ENCODE measurements at places on chromosomes 3 and 15.

- no peak for DNase-seq
Measured at GRCh38 chr3:172519740-172520139, 3.5 kb downstream of the TNFSF10 start.

DNA sequence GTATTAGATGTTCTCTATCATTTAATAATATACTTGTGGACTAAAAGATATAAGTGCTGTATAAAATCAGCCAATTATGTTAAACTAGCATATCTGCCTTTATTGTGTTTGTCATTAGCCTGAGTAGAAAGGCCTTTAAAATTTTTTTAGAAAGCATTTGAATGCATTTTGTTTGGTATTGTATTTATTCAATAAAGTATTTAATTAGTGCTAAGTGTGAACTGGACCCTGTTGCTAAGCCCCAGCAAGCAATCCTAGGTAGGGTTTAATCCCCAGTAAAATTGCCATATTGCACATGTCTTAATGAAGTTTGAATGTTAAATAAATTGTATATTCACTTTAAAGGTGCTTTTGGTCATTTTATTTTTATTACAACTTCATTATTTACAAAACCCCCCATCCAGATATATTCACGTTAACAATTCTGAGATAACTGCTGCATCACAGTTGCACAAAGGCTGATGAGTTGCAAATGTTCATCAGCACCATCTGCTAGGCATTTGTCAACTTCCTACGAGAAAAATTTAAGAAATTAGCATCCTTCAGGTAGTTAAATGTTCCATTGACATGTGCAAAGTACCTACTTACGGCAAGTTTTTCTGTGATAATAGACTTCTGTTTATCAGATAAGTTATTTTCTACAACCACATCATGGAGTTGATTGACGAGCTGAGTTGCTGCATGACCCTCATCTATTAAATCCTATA lies 6.3 kb downstream of the EIF4A2 start:
- DNase-seq = no peak

DNA sequence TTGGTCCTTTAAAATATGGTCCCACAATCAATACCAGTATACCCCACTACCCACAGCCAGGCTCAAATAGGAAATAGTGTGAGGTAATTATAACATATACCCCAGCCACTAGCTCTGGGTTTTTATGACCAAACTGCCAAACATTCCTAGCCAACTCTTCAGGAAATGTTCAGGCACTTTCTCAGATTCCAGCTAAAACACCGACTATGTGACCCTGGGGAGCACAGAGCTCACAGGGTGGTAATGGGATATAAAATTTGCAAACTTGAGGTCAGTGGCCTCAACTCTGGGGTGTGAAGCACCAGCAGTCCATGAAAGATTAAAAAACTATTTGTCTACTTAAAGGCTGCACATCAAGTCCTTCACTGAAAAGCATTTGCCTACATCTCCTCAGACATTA lies 12.9 kb downstream of the FBN1 start:
- no peak for DNase-seq

GRCh38 chr3:108662142-108662738 lies 72.7 kb downstream of the DZIP3 start:
- DNase-seq = peak; percentile 7

DNA sequence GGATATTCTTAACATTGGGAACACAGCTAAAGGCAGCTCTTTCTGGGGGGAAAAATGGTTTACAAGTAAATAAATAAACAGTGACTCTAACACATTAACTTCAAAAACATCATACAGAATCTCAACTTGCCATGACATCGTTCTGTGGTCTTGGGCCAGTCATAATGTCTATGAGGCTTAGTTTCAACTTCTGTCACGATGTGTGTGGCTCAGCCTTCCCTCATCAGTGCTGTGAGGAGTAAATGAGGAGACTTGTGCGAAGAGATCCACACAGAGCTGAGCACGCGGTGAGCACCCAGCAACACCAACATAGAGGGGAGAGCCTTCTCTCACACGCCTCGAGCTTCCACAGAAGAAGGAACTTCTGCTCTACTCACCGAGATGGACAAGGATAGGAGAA lies 49.0 kb downstream of the DZIP1L start:
- DNase-seq = no peak

GRCh38 chr3:132254076-132254755 lies 63.0 kb upstream of the ACP3 start:
- DNase-seq = no peak

DNA sequence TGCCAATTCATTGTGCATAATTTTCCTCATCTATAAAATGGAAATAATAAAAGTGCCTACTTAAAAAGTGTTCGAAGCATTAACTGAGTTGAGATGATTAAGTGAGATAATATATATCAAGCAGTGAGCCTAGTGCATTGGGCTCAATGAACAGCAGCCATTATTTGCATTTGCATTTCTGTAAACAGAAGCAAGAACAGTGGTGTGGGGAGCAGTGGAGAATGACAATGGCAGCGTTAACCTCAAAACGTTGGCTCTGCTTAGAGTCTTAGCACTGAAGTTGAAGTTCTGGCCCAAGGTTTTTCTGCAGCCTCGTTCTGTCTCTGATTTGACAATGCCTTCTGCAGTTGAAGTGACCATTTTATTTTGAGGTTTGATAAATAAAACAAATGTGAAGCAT lies 466.3 kb upstream of the ONECUT1 start:
- no peak for DNase-seq

DNA sequence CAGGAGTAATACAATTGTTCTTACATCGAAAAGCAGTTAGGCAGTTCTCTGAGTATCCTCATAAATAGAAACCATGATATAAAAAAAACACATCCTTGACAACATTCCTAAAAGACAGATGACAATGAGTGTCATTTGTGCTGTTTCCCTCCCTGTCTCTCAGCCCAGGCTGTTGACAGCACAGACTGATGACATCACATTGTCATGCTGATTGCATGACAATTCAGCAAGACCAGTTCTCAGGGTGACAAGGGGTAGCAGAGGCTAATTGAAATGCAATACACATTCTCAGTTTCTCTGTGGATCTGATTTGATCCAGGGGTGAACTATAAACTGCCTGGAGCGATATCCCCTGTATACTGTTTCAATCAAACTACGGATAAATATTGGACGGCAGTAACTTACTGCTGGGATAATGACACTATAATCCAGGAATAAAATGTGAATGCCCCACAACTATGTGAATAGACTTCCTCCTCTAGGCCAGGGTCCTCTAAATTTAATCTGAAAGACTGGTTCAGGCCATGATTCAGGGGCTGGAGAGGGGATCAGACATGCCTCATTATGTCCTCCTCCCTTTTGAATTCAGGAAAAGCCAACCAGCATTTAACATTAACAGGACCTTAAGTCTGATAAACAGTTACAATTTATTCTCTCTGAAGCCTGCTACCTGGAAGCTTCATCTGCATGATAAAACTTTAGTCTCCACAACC lies 16.7 kb upstream of the EIF1B start:
- no peak for DNase-seq

DNA sequence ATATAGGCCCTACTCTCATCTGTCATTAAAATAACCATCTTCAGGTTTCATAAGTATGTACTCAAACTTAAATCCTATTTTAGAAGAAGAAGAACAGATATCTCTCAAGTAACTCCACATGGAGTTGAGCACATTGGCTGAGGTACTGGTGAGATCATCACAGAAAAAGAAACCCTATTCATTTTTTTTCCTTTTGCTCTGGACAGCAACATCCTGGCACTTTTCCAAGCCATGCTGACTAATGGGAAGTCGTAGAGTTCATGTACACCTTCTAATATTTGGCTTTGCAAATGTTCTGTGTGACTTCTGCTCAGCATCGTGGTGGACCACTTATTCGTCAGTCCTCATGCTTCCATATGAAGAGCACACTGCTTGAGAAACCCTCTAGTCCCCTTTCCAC lies 336.0 kb upstream of the KCNH8 start:
- no peak for DNase-seq

- no peak for DNase-seq
Measured at GRCh38 chr15:100116416-100117190, 225.2 kb downstream of the ADAMTS17 start.

GRCh38 chr15:78006567-78007205 lies 70.8 kb downstream of the TBC1D2B start:
- DNase-seq = no peak

DNA sequence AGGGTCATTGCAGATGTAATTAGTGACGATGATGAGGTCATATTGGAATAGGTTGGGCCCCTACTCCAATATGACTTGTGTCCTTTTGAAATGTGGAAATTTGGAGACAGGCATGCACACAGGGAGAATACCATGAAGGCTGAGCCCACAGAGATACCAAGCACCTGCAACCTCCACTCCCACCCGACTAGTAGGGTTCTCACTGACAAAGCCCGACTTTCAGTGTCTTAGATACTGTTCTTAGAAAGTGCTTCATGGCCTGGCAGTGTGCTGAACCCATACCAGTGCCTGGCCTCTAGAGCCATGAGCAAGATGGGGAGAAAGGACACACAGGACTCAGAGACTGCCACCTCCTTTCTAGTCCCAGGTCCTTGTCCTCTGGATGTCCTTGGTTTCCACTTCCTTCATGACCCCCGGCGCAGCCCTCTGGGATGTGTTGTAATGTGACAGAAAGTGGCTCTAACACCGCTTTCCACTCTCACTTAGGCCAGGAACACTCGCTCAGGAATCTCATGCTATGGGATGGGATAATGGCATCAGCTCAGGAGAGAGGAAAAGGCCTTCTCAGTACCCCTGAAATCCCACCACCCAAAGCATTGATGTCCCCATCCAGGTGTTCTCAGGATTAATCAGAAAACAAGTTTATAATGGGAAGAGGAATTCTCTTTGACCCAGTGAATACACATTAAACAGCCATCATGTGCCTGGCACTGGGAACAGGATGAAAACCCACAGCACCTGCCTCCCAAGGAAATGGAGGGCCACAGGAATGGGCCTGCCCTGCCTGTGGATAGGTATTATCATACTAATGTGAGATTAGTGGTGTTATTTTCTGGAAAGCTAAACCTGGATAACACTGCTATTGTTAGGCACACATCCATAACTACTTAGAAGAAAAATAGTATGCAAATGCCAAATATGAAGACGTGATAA lies 59.9 kb downstream of the RPL39L start:
- no peak for DNase-seq

GRCh38 chr3:34312684-34313083 lies 514.3 kb downstream of the PDCD6IP start:
- no peak for DNase-seq

GRCh38 chr3:108131475-108132134 lies 40.8 kb upstream of the CD47 start:
- DNase-seq = no peak

- DNase-seq = peak; percentile 49
Measured at GRCh38 chr3:15797642-15798303, at the start of gene ANKRD28. ANKRD28 (minus strand) TSS chr3:15797979; CDS start chr3:15796521, 1,458 bp downstream.

DNA sequence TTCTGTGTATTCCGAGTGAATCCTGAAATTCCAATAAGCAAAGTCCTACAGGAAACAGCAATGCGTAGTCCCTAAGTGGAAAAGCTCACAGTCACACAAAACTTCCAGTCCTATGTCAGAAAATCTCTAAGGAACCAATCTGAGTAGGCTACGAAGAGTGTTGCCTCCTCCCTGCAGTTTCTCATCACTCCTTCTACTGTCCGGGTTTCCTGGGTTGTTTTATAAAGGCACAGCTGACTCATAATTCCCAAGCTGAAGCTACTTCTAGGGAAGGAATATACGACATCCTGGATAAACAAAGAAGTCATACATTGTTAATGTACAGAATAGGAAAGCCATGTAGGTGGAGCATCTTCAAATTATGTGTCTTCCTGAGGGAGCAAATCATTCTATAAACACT lies 65.7 kb upstream of the RGMA start:
- no peak for DNase-seq

DNA sequence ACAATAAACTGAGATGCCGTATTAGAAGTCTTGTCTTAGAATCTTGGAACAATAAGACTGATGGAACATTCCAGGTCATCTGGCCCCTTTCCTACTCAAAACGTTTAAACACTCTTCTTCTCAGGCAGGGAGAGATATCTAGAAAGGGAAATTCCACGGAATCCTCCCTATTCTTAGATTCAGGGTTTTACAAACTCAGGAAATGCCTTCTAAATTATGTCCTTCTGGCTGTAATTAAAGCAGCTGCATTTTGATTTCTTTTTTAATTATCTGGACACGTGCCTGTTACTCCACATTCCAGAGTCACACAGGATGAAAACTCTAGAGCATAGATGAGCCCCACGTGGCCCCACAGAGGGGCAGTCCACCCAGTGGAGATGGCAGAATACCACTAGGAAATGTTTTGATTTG lies 41.5 kb upstream of the MTMR10 start:
- no peak for DNase-seq

DNA sequence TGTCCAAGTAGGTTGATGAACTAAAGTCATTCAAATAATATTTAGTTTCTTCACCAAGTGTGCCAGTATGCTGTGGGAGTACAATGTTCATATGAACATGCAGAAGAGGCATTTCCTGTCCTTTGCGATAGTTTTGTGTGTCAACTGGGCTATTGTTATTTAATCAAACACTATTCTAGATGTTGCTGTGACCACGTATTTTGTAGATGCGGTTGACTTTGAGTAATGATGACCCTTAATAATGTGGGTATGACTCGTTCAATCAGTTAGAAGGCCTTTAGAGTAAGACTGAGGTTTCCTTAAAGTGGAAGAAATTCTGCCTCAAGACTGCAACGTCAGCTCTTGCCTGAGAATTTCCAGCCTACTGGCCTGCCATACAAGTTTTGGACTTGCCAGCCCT lies 470.7 kb upstream of the CBLB start:
- no peak for DNase-seq

- no peak for DNase-seq
Measured at GRCh38 chr3:32398531-32398930, 6.9 kb downstream of the CMTM7 start.

DNA sequence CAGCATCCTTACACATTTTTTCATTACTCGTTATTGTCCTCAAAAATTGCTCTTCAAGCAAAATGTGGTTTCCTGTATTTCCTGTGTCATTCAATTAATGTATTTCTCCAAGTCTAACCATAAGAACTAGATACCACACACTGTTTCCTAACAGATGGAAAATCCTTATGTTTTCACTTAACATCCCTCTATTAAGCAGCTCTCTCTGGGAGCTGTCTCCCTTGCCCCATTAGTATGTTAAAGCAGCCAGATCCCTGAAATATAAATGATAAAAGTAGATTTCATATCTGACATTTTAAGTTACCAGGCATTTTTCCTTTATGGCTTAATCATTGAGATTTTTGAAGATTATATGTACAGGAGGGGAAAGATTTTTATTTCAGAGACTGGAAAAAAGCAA lies 15.9 kb downstream of the PFN2 start:
- no peak for DNase-seq

- no peak for DNase-seq
Measured at GRCh38 chr15:52080706-52081392, 31.7 kb downstream of the BCL2L10 start.
